ENCODE measurements at places on chromosomes 11 and 22. TPM values are rescaled to one million over a fixed set of nuclear protein-coding genes. Genes with fewer than 3 reads are reported as not detected.

DNA sequence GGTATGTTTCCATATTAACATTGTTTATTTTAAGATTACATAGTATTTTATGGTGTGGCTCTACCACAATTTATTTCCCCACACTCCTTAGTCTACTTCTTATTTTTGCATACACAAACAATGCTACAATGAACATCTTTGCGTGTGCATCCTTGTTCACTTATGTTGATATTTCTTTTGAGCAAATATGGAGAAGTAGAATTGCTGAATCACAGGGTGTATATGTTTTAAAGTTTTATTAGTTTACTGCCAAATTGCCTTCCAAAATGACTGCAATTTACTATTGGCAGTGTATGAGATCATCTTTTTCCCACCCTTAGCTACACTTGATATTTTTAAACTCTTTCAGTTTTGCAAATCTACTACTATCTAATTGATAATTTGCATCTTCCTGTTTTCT is 38.7 kb upstream of the FAR1 start:
- H3K36me3 ChIP-seq = no peaks in the 10 kb centered on the region
- H3K27me3 ChIP-seq = no peaks in the 10 kb centered on the region
- H3K27ac ChIP-seq = no peak overlapping the region
- no peak for DNase-seq
- H3K4me1 ChIP-seq = no peaks in the 10 kb centered on the region

DNA sequence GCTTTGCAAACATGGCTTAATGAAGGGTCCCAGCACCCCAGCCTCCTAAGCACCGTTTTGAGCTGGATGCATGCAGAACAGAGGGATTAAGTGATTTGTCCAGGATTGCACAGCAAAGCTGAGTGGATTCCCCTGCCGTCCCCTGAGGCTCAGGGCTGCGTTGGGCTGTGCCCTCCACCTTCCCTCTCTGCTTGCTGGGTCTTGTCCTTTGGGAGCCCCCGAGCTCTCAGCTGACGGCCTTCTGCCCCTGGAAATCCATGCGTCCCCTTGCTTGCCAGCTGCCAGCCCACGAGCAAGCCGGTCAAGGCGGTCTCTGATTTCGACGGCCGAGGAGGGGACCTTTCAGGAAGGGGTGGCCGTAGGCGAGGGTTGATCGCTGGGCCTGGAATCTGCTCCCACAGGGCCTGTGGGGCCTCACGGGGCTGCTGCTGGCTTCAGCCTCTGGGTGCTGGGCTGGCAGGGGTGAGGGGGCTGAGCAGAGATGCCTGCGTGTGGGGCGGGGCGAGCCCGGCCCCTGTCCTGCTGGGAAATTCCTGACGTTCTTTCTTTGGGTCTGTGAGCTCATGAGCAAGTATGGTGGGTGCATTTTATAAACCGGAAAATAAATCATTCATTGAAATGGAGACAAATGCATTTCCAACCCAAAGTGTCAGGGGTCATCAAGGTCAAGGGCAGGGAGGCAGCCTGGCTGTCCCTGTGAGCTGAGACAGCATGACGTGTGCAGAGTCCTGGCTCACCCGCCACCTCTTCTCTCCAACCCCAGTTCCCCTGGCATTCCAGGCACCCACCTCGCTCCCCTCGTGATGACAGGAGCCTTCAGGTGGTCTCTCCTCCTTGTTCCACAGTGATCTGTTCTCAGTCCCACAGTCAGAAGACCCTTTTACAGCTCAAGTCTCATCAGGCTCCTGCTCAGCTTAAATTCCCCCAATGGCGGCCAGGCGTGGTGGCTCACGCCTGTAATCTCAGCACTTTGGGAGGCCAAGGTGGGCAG is 28.1 kb downstream of the FGF4 start:
- no peak for DNase-seq
- H3K4me3 ChIP-seq = no peak overlapping the region
- H3K27ac ChIP-seq = no peak overlapping the region
- H3K4me1 ChIP-seq = no peaks in the 10 kb centered on the region
- H3K27me3 ChIP-seq = no peaks in the 10 kb centered on the region
- H3K36me3 ChIP-seq = no peaks in the 10 kb centered on the region

DNA sequence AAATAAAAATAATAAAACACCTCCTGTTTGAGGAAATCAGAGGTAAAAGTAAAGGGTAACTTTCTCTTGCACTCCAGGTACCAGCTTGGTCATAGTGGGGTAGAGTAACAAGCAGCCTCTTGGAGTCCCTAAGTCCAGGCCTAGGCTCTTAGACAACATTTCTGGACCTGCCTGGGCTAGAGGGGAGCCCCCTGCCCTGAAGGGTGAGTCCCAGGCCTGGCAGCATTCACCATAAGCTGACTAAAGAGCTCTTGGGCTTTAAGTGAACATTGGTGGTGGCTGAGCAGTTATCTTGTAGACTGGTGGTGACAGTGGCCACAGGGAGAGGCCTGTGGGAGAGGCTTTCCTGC is 18.6 kb upstream of the OR56A3 start:
- no peaks in the 10 kb centered on the region for H3K27me3 ChIP-seq
- no peaks in the 10 kb centered on the region for H3K4me1 ChIP-seq
- DNase-seq = no peak
- H3K27ac ChIP-seq = no peak overlapping the region
- H3K36me3 ChIP-seq = no peaks in the 10 kb centered on the region
- H3K4me3 ChIP-seq = no peak overlapping the region

DNA sequence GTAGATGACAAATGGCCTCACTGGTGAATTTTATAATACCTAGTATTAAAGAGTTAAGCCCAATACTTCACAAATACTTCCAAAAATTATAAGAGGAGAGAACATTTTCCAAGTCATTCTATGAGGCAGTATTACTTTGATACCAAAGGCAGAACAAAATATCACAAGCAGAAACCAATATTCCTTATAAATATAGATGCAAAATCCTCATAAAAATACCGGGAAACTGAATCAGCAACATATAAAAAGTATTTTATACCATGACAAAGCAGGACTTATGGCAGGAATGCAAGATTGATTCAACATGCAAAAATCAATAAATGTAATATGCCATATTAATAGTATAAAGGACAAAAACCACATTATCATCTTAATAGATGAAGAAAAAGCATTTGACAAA is 22.1 kb upstream of the AMPD3 start:
- no peaks in the 10 kb centered on the region for H3K27me3 ChIP-seq
- no peak overlapping the region for H3K4me3 ChIP-seq
- no peaks in the 10 kb centered on the region for H3K4me1 ChIP-seq
- H3K27ac ChIP-seq = no peak overlapping the region
- DNase-seq = no peak

GRCh38 chr11:74175920-74176319 is 4.8 kb downstream of the PPME1 start:
- H3K4me3 ChIP-seq = no peak overlapping the region
- no peak for DNase-seq
- H3K4me1 ChIP-seq = peaks cover 9% of the 10 kb centered on the region
- H3K27ac ChIP-seq = no peak overlapping the region
- no peaks in the 10 kb centered on the region for H3K36me3 ChIP-seq
- no peaks in the 10 kb centered on the region for H3K27me3 ChIP-seq

VSIG10L2 gene
- not detected for total RNA-seq

KCNJ1 gene
- not detected for total RNA-seq

Measured in pancreas (tissue), 10 donors.